ENCODE measurements at places on chromosomes 2 and 18.

GRCh38 chr18:45677276-45677807, 46.6 kb upstream of the SLC14A1 start:
- DNase-seq: no peak

DNA sequence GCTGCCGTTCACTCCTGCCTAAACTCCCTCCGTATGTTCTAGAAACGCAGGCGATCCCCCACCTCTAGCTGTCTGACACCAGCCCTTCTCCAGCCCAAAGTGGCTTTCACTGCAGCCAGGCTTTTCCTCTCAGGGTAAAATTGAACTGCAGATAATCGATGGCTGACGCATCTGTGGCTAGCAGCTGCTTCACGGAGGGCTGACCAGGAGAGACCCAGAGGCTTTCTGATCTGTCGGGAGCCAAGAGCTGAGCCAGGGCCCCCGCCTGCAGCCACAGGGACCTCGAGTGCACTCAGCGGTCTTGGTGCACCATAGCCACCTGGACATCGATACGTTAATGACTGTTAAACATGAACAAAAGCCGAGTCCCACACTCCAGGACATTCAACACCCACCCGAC, 107.5 kb downstream of the MBP start:
- no peak for DNase-seq

- no peak for DNase-seq
Observed at GRCh38 chr2:126534478-126534877, 121.5 kb upstream of the GYPC start.

DNA sequence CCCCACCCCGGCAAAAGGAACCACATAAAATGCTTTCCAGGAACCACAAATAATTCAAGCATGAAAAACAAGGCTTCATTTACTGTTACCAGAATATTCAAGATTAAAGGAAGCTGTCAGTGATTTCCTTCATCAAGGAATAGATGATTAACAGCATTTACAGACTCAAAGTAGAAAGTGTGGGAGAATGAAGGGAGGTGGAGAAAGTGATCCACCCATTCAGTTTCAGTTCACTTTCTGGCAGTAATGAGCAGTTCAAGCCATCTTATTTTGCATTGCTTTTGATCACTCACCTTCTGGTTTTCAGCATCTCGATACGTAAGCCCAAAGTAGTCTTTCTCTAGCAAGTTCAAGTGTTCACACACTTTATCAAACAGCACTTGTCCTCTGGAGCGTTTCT, 99.0 kb downstream of the EPB41L3 start:
- no peak for DNase-seq

DNA sequence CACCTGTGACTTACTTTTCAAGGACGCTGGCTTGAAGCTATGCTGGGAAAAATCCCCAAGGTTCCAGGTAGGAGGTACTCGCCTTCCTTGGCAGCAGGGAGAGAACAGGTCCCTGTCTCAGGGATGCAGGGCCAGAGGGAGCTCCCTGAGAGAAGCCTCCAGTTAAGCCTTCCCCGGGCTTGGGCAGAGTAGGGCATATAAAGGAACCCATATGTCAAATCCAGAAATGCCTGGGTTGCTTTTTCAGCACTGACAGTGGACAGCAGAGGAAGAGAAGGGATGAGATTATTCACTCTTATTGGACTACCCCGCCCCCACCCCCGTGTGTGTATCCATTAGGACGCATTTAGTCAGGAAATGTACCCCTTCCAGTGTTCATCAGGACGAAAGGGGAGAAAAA, 89.3 kb upstream of the TEX51 start:
- no peak for DNase-seq

- DNase-seq: no peak
Observed at GRCh38 chr18:9292047-9292446, 42.5 kb upstream of the TWSG1 start.
